ENCODE measurements at places on chromosomes 5 and 9.

GRCh38 chr5:163585206-163585605 is 79.8 kb downstream of the MAT2B start:
- DNase-seq: no peak

DNA sequence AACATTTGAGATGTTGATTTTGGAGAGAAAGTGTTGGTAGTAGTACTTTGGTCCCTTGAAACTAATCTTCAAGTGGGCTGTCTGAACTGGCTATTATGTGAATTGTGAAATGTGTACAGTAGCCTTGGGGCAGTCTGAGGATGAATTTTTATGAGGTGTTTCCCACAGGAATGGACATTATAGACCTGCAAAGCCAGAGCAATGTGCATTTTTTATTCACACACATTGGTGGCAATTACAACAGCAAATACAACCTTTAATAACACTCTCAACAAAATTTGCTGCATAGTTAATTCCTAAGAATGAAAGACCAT is 147.0 kb downstream of the PAM start:
- no peak for DNase-seq

DNA sequence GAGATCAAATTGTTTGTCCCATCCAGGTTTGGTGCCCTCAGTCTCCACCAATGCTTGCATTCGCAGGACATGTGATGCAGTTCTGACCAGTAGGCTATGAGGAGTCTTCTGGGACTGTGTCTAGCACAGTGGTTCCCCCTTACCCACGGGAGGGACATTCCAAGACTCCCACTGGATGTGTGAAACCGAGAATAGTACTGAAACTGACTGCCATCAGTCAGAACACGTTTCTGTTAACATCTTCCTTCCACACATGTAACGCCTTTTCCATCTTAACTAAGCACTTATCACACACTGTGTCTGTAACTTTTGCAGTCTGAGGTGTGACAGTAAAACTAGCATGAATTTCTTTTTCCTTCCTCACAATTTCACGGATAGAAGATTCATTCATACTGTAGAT is 74.7 kb downstream of the PTTG1 start:
- no peak for DNase-seq

DNA sequence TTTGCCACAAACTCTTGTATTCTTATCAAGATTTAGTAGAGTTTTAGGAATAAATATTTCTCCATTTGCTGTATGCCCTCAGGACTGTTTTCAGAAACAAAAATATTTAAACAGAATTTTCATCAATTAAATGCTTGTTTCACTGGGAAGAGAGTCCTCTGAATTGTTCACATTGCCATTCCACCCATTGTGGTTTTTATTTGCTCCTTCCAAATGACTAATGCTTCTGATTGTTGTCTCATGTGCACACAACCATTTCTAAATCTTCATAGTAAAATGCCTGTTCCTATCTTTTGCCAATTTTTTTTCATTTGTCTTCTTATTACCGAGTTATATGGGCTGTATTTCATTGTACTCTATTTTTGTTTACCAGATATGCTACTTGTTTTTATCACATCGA is 10.6 kb downstream of the MARCOL start:
- DNase-seq: no peak

DNA sequence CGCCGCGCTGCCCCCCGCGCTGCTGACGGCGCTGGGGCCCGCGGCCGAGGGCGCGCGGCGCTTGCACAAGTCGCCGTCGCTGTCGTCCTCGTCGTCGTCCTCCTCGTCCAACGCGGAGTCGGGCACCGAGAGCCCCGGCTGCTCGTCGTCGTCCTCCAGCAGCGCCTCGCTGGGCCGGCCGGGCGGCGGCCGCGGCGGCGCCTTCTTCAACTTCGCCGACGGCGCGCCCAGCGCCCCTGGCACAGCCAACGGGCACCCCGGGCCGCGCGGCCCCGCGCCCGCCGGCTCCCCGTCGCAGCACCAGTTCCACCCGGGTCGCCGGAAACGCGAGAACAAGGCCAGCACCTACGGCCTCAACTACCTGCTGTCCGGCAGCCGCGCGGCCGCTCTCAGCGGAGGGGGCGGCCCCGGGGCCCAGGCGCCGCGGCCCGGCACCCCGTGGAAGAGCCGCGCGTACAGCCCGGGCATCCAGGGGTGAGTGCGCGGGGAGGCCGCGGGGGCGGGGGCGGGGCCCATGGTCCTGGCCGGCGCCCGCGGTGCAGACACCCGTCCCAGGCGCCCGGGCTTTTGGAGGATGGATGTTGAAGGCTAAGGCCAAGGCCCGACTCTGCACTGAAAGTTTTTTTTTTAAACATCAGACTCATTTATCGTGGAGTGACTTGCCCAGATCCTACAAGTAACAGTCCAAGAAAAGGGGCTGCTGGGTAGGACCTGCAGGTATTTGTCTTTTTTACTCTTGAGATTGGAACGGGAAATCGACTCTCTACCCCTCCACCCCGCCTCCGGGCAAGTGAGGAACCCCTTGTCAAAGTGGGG is 1.2 kb downstream of the TENT4A start:
- DNase-seq: peak; percentile 37

- no peak for DNase-seq
Measured at GRCh38 chr9:126561582-126561981, 52.1 kb upstream of the LMX1B start.

GRCh38 chr5:10486511-10487344 is 45.0 kb downstream of the ROPN1L start:
- DNase-seq: no peak

DNA sequence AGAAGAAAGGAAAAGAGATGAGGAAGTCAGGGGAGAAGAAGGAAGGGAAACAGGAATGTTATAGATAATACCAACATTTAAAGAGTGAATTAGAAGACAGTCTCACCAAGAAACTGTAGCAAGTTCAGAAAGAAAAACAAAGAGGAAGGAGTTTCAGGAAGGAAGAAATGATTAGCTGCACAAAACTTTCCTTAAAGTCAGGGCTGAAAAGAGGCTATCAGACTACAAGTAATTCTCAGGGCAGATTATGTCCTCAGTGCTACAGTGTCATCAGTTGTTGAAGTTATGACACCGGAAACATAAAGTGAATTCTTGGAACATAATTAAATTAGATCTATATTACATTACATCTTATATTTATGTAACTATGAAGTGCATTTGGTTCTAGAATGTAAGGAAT is 226.9 kb downstream of the ARRDC3 start:
- no peak for DNase-seq

- no peak for DNase-seq
Measured at GRCh38 chr5:151676314-151676712, 10.4 kb downstream of the SPARC start.

GRCh38 chr9:90546200-90546599 is 96.4 kb downstream of the DIRAS2 start:
- peak; percentile 51 for DNase-seq

GRCh38 chr5:9082996-9083395 is 462.9 kb downstream of the SEMA5A start:
- no peak for DNase-seq

DNA sequence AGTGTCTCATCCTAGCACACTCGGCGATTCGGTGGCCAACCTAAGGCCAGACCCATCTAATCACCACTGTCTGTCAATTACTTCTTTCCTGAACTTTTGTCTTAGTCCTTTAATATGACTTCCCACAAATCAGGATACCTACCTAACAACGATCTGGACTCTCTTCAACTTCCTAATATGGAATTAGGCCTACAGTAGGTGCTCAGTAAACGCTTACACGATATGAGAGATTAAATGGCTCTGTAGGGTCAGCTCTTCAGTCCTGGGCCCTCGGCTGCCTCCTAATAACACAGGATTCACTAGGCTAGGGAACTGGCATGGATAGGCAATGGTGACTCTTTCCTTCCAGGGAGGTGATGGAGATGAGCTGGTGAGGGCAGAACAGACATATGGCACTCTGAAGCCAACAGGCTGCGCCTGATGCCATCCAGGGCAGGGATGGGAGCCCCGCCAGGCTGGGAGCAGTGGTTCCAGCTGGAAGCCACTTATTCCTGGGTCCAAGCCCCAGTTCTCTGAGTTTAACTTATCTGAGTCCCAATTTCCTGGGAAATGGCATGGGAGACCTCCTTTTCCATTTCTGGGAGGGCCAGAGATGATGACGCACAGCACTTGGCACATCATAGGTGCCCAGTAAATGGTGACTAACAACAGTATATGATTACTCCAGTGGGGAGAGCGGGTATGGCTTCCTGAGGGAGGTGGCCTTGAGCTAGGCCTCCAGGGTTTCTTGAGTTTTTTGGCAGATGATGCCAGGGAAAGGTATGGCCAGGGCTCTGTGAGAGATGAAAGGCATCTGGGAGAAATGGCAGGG is 7.3 kb downstream of the PDGFRB start:
- DNase-seq: no peak

DNA sequence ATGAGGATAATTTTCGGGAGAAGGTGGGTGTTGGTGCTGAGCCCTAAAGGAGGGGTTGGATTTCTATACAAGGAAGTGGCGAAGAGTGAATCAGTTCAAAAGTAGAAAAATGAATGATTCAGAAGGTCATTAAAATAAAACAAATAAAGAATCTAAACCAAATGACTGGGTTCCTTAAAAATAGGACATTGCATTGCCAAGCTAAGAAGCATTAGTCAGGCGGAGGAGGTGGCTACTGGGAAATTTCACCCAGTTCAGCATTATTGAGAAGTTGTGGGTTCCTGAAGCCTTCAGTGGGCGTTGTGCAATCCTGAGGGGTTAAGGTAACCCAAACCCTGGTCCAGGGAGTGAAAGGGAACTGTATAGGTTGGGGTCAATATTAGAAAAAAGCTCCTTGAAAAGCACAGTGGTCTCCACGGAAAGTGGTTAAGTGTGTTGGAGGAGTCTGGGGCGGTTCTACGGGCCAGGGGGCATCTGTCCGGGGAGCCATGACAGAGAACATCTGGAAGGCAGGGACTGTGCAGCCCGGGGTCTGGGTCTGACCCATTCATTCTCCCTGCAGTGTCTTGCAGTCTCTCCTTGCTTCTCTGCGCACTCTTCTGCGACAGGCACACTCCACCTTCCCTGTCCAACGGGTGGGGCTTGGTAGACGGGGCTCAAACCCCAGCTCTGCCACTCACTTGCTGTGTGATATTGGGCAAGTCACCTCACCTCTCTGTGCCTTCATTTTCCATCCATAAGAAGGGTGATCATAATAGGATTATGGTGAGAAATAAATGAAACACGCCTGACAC is 27.6 kb upstream of the DUSP1 start:
- DNase-seq: no peak

- DNase-seq: no peak
Measured at GRCh38 chr9:14312719-14313377, 1.1 kb downstream of the NFIB start.

DNA sequence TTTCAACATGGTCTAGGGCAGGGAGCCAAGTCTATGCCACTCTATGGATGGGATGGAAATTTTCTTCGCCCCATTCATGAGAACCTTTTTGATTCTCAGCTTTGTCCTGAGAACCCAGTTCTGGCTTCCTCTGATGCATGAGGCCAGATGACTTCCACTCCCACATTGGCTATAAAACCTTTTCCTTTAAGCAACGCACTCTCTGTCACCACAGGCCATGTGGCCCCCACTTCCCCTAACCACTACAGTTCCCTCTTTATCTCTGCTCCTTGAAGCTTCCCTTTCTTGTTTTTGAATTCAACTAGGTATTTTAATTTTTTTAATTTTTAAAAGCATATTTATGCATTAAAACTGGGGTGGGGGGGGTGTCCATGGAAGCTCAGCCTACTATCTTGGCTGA is 401.3 kb downstream of the ENC1 start:
- DNase-seq: no peak

DNA sequence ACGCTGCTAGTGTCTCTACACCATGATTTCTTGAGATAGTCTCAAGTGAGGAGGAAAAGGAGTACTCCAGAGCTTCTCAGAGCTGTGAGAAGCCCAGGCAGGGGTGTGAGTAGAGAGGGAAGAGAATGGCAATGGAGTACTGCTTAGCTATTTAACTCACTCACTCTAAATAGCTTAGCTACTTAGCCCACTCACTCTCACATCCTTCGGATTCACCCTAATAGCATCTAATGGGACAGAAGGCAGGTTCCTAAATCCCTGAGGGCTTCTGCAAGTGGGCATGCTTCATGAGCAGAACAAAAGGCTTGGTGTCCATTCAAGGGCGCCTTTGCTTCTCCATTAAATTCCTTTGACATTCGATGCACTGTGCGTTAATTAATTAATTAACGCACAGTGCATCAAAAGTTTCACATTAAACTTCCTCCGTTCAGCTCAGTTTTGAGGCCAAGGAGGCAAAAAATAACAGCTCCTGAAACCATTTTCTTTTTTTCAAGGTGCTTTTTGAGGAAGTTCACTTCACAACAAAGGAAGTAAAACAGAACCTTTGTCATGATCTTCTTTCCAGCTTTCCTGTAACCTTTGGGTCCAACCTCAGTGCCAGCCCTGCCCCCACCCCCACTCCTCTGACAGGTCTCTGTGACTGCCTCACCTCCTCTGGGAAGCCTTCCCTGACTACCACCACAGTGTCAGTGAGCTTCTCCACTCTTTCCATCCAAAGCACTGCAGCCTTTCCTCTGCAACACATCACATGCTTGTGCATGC is 294.0 kb downstream of the SEC61B start:
- no peak for DNase-seq

DNA sequence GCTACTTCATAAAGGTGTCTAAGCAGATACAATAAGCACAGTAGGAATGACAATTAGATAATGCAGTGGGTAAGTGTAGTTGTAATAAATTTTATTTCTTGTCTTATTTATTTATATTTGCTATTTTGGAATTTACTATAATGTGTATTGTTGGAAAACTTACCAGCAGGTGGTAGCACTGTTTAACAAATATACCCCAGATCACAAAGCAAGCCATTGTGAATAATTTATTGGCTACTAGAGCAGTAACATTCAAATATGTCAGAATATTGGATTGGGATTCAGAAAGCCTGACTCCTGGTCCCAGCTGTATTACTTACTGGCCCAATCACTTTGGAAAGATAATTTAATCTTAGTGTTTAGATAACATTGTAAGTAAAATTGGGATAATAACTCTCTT is 78.0 kb downstream of the ISOC1 start:
- peak; percentile 5 for DNase-seq

DNA sequence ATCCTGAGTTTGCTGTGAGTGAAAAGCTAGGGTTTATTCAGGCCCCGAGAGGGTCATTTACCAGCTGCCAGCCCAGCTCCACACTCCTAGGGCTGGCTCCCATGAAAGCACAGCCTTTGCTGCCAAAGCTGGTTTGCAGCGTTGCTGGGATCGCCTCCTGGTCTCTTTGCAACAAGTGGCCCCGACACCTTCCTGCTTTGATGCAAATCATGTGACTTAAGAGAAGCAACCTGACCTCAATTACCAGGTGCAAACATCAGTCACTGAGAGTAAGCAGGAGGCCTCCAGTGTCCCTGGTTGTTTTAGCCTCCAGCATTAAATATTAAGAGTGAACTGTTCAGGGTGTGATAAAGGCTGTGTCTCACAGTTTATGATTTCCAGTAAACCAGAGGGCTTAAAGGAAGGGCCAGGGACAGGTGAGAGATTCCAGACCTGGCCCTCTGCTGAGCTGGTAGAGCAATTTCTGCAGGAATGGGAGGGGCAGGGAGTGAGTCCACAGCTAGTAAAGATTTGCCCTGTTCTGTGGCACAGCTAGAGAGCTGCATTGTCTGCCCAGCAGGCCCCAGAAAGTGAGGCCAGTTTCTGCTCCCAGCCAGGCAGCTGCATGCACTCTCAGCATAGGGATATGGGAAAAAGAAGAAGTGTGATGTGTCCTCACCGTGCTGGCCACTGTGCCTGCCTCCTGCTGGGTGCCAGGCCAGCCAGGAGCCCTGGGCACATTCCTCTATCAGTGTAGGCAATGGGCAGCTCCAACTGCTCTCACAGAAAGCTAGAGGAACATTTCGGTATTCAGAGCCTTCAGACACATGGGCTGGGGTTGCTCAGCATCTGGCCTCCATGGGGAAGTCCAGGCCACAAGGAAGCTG is 58.0 kb downstream of the SLC22A5 start:
- DNase-seq: peak; percentile 46

Measured in Calu3 (cell line).